ENCODE measurements at places on chromosomes 4 and X. TPM values are rescaled to one million over a fixed set of nuclear protein-coding genes. Genes with fewer than 3 reads are reported as not detected.

Gene TBX22
- total RNA-seq: not detected

Gene GPRASP2
- total RNA-seq: 3.4 TPM

Gene UGDH
- total RNA-seq: 258 TPM

Gene GSX2
- not detected for total RNA-seq

Gene SASH3
- total RNA-seq: 1.7 TPM

Gene TCP11X2
- not detected for total RNA-seq

Gene RBM46
- total RNA-seq: not detected

Gene AKAP4
- not detected for total RNA-seq

Gene CXCL8
- total RNA-seq: 0.58 TPM

Gene FRMPD3
- total RNA-seq: not detected

Gene MAMLD1
- 1.7 TPM for total RNA-seq

Gene TEX13C
- total RNA-seq: not detected

Gene PAGE4
- total RNA-seq: 0.98 TPM

Gene UGT8
- total RNA-seq: not detected
